Tibial nerve (tissue), 4 donors: ENCODE measurements at places on chromosomes 2 and 18. TPM values are rescaled to one million over a fixed set of nuclear protein-coding genes. Genes with fewer than 3 reads are reported as not detected.

GRCh38 chr2:167579826-167580225 is 667.6 kb downstream of the STK39 start:
- H3K36me3 ChIP-seq, result no peaks in the 10 kb centered on the region
- no peak for DNase-seq
- H3K4me3 ChIP-seq, result no peak overlapping the region
- H3K27ac ChIP-seq, result no peak overlapping the region

- no peak overlapping the region for H3K27ac ChIP-seq
- H3K36me3 ChIP-seq, result no peaks in the 10 kb centered on the region
- no peak overlapping the region for H3K4me3 ChIP-seq
- H3K4me1 ChIP-seq, result no peaks in the 10 kb centered on the region
Measured at GRCh38 chr18:12384261-12384660, 7.2 kb upstream of the AFG3L2 start.

DNA sequence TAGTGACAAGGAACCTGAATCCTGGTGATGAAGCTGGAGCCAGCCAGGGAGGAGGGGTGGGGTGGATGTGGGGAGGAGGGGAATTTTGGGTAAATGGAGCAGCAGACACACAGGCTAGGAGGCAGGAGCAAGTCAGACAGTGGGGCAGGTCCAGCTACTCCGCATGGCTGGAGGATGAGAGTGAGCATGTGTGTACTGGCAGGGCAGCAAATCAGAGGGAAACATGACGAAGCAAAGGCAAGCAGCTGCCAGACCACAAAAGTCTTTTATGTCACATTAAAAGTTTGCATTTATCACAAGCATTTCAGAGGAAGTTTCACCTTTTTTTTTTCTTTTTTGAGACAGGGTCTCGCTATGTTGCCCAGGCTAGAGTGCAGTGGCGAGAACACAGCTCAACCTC is 11.9 kb upstream of the KIDINS220 start:
- peaks cover 6% of the 10 kb centered on the region for H3K36me3 ChIP-seq
- no peaks in the 10 kb centered on the region for H3K4me1 ChIP-seq
- no peak for DNase-seq
- no peak overlapping the region for H3K4me3 ChIP-seq
- H3K27me3 ChIP-seq, result no peaks in the 10 kb centered on the region
- H3K27ac ChIP-seq, result no peak overlapping the region

GRCh38 chr2:150141226-150142001 is 346.1 kb downstream of the RND3 start:
- no peak overlapping the region for H3K4me3 ChIP-seq
- no peak for DNase-seq
- H3K4me1 ChIP-seq, result no peaks in the 10 kb centered on the region
- no peaks in the 10 kb centered on the region for H3K36me3 ChIP-seq

- no peak for DNase-seq
- no peaks in the 10 kb centered on the region for H3K27me3 ChIP-seq
- H3K36me3 ChIP-seq, result no peaks in the 10 kb centered on the region
- no peak overlapping the region for H3K4me3 ChIP-seq
- H3K4me1 ChIP-seq, result no peaks in the 10 kb centered on the region
Measured at GRCh38 chr18:36499938-36500337, 202.4 kb downstream of the FHOD3 start.

- H3K4me1 ChIP-seq, result peaks cover 9% of the 10 kb centered on the region
- peaks cover 84% of the 10 kb centered on the region for H3K36me3 ChIP-seq
- DNase-seq, result no peak
- no peak overlapping the region for H3K4me3 ChIP-seq
- H3K27me3 ChIP-seq, result no peaks in the 10 kb centered on the region
Measured at GRCh38 chr2:96594282-96594681, 43.8 kb downstream of the KANSL3 start.

DNA sequence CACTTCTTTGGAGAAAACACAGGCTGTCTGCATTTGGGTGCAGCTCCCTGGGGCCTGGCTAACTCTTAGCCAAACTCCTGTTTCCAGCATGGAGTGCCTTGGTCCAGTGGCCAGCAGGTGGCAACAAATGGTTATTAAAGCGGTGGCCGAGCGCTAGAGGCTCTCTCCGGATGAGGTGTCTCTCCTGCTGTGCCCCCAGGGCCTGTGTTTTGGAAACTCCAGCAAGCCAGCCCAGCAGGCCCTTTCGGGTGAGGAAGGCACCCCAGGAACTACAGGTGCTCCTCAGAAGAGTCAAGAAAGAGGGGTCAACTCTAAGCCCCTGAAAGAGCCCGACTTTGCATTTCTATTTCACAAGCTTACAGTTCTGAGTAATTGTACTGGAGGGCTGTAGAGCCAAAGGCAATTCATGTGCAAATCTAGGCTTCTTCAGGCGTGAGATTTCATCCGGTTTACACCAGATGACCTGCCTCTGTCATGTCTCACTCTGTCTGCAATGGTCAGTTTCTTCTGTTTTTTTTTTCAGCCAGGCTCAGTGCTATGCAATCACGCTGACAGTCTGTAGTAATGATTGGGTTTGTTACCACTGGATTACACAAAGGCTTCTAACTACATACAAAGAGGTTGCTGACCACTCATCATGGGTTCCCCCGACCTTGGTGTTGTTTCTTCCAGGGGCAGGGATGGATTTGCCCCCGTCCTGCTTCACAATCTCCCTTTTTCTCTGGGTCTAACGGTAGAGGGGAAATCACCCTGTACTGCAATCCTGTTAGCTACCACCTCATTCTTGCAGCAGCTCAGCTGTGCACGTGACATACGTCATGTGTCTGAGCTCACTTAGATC is 7.6 kb upstream of the CHRNA1 start:
- H3K36me3 ChIP-seq, result no peaks in the 10 kb centered on the region
- no peaks in the 10 kb centered on the region for H3K27me3 ChIP-seq
- no peak overlapping the region for H3K27ac ChIP-seq
- no peak overlapping the region for H3K4me3 ChIP-seq
- H3K4me1 ChIP-seq, result peaks cover 15% of the 10 kb centered on the region
- peak; percentile 78 for DNase-seq

DNA sequence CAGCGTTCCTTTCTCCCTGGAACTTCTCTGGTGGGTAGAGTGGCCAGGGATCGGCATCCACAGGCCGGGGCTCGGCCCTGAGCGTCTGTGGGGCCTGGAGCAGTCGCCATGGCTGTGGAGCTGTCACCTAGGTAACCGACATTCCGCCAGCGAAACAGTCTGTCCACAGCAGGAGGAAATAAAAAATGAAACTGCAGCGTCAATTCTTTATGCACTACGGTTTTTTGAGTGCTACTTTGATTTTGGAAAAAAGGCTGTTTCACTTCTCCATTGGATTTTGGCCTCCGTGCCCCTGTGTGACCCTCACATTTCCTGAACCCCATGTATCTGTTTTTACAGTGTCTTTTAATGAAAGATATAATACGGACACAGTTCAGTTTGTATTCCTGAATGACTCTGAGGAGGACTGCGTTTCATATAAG is 163.4 kb downstream of the LDLRAD4 start:
- H3K27me3 ChIP-seq, result no peaks in the 10 kb centered on the region

DNA sequence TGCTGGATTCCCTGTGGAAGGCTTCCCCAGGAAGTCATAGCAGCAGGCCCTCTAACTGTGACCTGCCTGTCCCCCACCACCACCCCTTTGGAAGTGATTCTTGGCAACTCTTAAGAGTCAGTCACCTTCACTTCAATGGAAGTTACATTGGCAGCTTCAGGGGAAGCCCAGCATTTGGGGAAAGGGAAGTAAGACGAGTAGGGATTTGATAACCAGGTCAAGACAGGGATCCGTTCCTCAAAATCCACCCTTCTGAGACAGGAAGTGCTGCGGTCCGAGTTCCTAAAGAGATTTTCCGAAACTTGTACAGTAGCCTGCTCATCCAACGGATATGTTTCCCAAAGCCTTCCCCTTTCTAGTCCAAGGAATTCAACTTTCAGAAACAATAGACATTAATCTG is 54.2 kb downstream of the MRPL35 start:
- H3K36me3 ChIP-seq, result no peaks in the 10 kb centered on the region
- H3K4me3 ChIP-seq, result no peak overlapping the region
- H3K4me1 ChIP-seq, result no peaks in the 10 kb centered on the region
- H3K27ac ChIP-seq, result no peak overlapping the region
- H3K27me3 ChIP-seq, result no peaks in the 10 kb centered on the region

DNA sequence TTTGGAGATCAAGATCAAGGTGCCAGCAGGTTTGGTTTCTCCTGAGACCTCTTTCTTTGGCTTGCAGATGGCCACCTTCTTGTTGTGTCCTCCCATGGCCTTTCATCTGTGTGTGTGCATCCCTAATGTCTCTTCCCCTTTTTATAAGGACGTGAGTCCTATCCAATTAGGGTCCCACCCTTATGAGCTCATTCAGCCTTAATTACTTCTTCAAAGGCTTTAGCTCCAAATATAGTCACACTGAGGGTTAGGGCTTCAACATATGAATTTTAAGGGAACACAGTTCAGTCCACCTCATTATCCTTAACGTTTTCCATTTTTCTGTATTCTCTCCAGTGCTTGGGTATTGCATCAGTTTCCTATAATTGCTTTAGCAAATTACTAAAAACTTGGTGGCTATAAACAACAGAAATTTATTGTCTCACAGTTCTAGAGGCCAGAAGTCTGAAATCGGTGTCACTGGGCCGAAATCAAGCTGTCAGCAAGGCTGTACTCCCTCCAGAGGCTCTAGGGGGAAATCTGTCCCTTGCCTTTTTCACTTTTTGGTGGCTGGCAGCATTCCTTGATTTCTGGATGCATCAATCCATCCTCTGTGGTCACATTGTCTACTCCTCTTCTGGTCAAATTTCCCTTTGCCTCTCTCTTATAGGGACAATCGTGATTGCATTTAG is 34.1 kb downstream of the CDC42EP3 start:
- no peaks in the 10 kb centered on the region for H3K27me3 ChIP-seq
- DNase-seq, result no peak
- H3K27ac ChIP-seq, result no peak overlapping the region
- peaks cover 14% of the 10 kb centered on the region for H3K4me1 ChIP-seq
- no peaks in the 10 kb centered on the region for H3K36me3 ChIP-seq

GRCh38 chr2:63242747-63243146 is 192.1 kb downstream of the OTX1 start:
- no peaks in the 10 kb centered on the region for H3K27me3 ChIP-seq
- no peak for DNase-seq
- no peak overlapping the region for H3K4me3 ChIP-seq
- no peak overlapping the region for H3K27ac ChIP-seq
- no peaks in the 10 kb centered on the region for H3K4me1 ChIP-seq

GRCh38 chr2:219056176-219056895 is 4.4 kb downstream of the IHH start:
- peaks cover 67% of the 10 kb centered on the region for H3K27me3 ChIP-seq
- H3K4me3 ChIP-seq, result no peak overlapping the region
- H3K27ac ChIP-seq, result no peak overlapping the region
- H3K4me1 ChIP-seq, result peaks cover 42% of the 10 kb centered on the region
- H3K36me3 ChIP-seq, result no peaks in the 10 kb centered on the region

- no peaks in the 10 kb centered on the region for H3K4me1 ChIP-seq
- H3K36me3 ChIP-seq, result no peaks in the 10 kb centered on the region
- DNase-seq, result no peak
- H3K4me3 ChIP-seq, result no peak overlapping the region
- H3K27me3 ChIP-seq, result no peaks in the 10 kb centered on the region
- H3K27ac ChIP-seq, result no peak overlapping the region
Measured at GRCh38 chr2:6011921-6012320, 319.7 kb downstream of the SOX11 start.

DNA sequence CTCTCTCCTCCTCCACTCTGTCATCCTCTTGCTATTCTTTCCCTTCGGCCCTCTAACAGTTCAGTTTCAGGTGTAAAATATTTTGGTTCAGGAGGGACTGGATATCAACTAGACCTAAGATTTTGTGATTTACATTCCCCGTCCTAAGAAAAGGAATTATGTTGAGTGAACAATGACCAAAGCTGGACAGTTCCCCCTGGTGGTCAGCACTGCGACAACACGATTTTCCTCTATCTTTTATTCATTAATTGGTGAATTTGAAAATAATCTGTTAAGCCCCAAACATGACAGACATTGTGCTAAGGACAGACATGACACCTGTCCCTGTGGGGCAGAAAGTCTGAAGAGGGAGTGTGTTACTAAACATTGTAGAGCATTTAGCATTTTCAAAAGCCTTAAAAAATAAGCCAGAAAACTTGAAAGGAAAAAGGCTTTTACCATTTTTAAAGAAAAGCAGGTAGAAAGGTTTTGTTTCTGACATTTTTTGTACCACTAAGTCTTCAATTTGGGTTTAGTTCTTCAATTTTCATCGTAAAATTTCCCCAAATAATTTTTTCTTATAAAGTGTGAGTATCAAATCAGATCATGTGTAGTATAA is 28.4 kb upstream of the GTF2A1L start:
- H3K27me3 ChIP-seq, result no peaks in the 10 kb centered on the region
- peaks cover 2% of the 10 kb centered on the region for H3K36me3 ChIP-seq
- peak; percentile 30 for DNase-seq
- no peak overlapping the region for H3K4me3 ChIP-seq

GRCh38 chr2:240948086-240948485 is 42.0 kb downstream of the CROCC2 start:
- no peak overlapping the region for H3K4me3 ChIP-seq
- no peaks in the 10 kb centered on the region for H3K4me1 ChIP-seq
- H3K27me3 ChIP-seq, result no peaks in the 10 kb centered on the region
- H3K36me3 ChIP-seq, result no peaks in the 10 kb centered on the region
- H3K27ac ChIP-seq, result no peak overlapping the region

- no peaks in the 10 kb centered on the region for H3K36me3 ChIP-seq
- H3K27ac ChIP-seq, result no peak overlapping the region
- no peak for DNase-seq
- H3K4me1 ChIP-seq, result no peaks in the 10 kb centered on the region
- no peak overlapping the region for H3K4me3 ChIP-seq
Measured at GRCh38 chr2:154911729-154912128, 213.2 kb downstream of the KCNJ3 start.

DNA sequence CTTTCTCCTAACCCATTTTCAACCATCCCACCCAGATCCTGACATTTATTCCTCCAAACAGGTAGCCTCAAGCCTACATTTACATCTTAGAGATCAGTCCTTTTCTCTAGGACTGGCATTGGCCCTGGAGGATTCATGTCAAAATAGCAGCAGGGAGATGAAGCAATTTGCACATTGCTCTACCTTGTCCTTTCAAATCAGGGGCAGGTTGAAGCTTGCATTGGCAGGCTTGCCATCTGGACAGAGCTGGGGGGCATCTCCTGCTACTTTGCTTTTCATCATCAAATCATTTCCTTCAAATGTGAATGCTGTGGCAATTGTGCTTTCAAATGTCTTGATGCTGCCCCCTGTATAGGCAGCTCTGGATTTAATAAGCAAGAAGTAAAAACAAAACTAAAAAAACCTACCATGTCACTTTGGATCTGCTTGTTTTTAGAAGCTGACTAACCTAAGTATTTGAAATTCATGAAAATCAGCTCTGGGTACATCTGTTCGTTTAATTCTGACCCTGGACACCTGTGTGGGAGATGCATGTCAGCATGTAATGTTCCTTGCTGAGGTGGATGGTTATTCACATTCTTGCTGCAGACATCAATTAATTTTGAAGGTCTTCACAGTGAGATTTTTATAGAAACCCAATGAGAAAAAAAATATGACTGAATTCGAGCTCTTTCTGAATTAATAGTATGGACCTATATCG is 47.9 kb downstream of the KIF5C start:
- no peaks in the 10 kb centered on the region for H3K27me3 ChIP-seq
- H3K27ac ChIP-seq, result no peak overlapping the region
- no peak overlapping the region for H3K4me3 ChIP-seq
- no peaks in the 10 kb centered on the region for H3K36me3 ChIP-seq
- no peaks in the 10 kb centered on the region for H3K4me1 ChIP-seq
- no peak for DNase-seq

GRCh38 chr2:45602624-45603023 is 8.4 kb downstream of the SRBD1 start:
- H3K36me3 ChIP-seq, result peaks cover 21% of the 10 kb centered on the region
- no peaks in the 10 kb centered on the region for H3K27me3 ChIP-seq
- no peak for DNase-seq
- H3K27ac ChIP-seq, result no peak overlapping the region

KCNE4 gene
- total RNA-seq, result 8.4 TPM

UGT1A8 gene
- total RNA-seq, result not detected

IL1F10 gene
- not detected for total RNA-seq

MAL gene
- total RNA-seq, result 88.3 TPM

MGAT4A gene
- total RNA-seq, result 18.8 TPM

CDH20 gene
- total RNA-seq, result 0.39 TPM

G6PC2 gene
- not detected for total RNA-seq

PDE1A gene
- 47.3 TPM for total RNA-seq

ANKRD62 gene
- total RNA-seq, result not detected
